Stimulated activated CD4-positive, alpha-beta T cell treated with anti-CD3 and anti-CD28 coated beads, TNF-alpha, amount 100 ng/mL, for 24 hours (primary cell): ENCODE measurements at places on chromosomes 2 and 18.

DNA sequence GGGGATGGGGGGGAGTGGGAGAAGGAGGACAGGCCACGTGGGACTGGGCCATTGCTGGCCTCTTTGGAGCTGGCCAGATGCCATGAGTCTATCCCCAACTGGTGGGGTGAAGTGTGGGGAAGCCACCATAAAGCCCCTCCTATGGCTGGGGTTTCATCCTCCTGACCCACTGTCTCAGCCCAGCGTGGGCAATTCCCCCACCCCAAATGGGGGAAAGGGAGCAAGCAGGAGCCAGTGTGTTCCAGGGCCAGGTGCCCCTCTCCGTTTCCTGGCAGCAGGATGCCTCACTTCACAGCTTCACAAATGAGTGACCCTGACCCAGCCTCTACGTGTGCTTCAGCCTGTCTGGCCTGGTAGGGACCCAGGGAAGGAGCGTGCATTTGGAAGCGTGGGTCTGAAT lies 474.7 kb upstream of the HS6ST1 start:
- no peak for DNase-seq

GRCh38 chr2:107804608-107805498 lies 21.8 kb upstream of the RGPD4 start:
- DNase-seq, result no peak

GRCh38 chr2:65057391-65058052 lies 1.3 kb downstream of the CEP68 start:
- DNase-seq, result no peak

GRCh38 chr2:187017438-187017837 lies 168.5 kb upstream of the ZSWIM2 start:
- DNase-seq, result no peak

DNA sequence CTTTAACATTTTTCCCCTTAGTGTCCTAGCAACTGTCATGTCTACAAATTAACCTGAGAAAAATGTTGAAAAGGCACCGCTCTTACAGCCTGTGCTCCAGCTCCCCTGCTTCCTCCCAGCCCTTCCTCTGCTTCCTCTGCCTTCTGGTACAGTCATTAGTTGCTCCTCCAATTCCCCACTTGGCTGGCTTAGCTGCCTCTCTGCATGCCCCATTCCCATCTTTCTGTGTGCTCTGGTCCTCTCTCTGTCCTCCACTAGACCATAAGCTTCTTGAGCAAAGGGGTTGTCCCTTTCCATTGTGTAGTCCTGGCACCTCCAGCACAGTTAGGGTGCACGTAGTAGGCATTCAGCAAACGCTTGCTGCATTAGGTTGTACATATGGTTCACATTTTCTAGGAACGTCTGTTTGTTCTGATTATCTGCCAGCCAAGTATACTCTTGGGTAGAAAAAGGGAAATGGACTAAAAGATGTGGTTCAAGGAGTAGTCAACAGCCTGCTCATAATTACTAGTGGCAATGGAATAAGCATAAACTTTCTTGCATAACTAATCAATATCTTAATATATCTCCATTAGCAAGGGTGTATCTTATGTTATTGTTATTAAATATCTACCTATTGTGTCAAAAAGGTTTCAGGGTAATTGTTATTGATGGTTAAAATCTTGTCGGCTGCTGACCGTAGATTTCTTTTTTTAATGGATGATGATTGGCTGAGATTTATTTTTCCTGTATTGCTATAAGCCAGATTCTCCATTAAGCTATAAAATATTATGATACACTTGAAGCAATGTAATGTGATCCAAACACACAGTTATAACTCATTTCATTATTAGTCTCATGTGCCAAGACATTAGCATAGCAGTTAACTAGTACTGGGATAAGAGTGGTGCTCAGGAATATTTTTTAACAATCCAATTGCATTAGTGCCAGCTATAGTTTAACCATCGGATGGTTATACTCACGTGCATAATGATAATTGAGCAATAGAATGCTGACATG lies 340.1 kb downstream of the SLC4A3 start:
- DNase-seq, result no peak

DNA sequence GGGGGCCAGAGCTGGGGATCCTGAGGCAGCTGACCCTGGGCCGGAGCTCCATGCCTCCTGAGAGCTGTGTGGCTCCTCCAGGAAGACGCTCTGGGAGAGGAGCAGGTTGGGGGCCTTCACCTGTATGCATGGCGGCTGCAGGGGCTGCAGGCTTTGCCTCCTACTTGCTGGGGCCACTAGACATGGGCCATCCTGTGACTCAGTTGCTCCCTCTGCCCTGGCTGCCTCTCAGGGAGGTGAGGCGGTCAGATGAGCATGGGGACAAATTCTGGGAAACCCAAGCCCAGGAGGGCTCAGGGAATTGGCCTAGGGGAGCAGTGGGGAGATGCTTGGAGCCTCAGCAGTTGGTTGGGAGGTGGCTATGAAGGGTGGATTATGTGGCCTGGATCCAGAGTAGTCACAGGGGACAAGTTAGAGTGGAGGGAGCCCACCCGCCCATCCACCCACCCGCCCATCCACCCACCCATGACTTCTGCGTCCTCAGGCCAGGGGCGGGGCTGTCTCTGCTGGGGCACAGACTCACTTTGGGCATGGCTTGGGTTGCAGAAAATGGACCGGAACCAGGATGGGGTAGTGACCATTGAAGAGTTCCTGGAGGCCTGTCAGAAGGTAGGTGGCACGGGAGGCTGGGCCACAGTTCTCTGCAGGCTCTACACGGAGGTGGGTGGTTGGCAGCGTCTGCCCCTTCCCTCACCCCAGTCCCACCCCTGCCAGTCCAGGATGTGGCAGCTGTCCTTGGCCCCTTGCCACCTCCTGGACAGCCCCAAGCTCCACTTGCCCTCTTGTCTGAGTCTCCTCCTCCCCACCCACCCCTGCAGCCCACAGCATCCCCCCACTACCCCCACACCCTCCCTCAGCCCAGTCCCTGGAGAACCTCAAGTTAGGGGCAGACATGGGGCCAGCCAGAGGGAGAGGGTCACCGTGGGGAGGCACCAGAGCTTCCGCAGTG lies 19.5 kb upstream of the FAHD2A start:
- DNase-seq, result no peak

GRCh38 chr18:25289001-25289631 lies 62.9 kb downstream of the ZNF521 start:
- no peak for DNase-seq

DNA sequence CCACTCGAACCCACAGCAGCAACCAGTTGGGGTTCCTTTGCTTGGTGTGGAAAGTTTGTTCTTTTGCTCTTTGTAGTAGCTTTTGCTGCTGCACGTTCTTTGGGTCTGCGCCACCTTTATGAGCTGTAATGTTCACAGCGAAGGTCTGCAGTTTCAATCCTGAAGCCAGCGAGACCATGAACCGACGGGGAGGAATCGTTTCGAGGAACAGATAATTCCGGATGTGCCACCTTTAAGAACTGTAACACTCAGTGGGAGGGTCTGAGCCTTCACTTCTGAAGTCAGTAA lies 14.3 kb downstream of the GPR17 start:
- DNase-seq, result no peak

DNA sequence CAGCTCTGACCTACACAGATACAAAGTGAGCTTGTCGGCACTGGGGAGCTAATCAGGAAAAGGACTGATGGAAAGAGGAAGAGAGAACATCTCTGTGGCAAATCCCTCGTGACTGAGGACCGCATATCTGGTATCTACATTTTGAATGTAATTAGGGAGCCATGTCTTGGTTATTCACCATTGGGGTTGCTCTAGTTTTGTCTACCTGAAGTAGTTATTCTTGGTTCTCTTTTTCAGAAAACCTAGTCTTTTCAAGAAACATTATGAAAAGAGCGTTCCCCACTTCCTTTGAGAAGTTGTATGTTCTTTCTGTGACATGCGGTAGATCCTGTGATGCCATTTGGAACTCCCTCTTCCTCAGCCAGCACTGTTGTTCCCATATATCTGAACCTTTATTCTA lies 104.4 kb downstream of the DOCK10 start:
- no peak for DNase-seq

- no peak for DNase-seq
These were observed 44.0 kb downstream of the ARHGEF33 start for GRCh38 chr2:38933653-38934052.

- no peak for DNase-seq
These were observed 187.0 kb downstream of the OSR1 start for GRCh38 chr2:19171409-19171808.

DNA sequence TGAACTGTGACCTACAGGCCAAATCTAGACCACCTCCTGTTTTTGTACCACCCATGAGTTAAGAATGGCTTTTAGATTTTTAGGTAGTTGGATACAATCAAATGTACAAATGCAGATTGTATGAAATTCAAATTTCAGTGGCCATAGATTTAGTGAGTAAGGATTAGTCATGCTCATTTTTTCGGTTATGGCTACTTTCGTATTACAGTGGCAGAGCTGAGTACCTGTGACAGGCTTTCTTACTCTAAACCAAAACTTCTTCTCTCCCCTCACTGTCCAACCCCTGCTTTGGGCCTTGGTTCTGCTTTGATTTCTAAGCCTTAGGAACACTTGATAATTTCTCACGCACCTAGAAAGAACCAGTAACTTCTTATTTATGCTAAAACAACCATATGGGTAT lies 82.1 kb downstream of the CDC42EP3 start:
- DNase-seq, result no peak

DNA sequence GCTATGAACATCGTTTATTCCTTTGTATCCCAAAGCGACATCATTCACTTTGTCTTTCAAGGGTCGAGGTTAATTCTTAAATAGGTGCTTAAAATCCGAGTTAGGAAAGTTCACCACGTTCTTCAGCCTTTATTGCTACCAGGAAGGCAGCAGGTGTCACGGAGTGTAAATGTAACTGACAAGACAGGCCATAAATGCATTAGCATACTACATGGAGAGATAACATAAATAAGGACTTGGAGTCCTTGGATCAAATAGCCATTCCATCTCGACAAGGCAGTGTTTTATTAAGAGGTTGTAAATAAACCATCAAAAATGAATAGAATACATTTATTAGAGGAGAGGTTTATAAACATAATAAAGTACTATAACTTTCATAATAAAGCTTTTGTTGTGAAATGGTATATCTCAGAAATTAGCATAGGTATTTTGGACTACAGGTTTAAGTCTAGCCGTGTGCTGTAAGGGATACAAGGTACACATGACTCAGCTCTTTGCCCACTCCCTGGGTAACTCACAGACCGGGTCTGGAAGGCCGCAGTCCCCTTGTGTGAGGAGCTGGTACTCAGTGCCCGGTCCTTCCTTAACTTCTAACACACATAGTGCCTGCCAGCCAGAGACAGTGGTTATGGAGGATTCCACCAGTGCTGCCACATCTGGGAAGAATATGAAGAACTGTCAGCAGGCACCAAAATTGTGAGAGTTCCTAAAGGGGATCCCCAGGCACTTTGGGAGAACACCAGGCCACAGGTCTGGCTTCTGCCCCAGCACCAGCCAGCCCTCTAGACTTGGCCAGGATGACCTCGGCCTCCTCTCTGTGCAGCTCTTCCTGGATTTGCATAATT lies 29.4 kb downstream of the CAPN13 start:
- no peak for DNase-seq

- no peak for DNase-seq
These were observed 17.6 kb downstream of the RAMP1 start for GRCh38 chr2:237876951-237877491.

DNA sequence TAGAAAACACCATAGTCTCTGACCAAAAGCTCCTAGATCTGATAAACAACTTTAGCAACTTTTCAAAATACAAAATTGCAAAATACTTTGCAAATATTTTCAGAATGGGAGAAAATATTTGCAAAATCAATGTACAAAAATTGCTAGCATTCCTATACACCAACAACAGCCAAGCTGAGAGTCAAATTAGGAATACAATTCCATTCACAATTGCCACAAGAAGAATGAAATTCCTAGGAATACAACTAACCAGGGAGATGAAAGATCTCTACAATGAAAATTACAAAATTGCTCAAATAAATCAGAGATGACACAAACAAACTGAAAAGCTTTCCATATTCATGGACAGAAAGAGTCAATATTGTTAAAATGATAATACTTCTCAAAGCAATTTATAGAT lies 327.0 kb upstream of the ZC3H15 start:
- DNase-seq, result no peak

GRCh38 chr2:79114797-79115494 lies 5.3 kb upstream of the REG1A start:
- no peak for DNase-seq

DNA sequence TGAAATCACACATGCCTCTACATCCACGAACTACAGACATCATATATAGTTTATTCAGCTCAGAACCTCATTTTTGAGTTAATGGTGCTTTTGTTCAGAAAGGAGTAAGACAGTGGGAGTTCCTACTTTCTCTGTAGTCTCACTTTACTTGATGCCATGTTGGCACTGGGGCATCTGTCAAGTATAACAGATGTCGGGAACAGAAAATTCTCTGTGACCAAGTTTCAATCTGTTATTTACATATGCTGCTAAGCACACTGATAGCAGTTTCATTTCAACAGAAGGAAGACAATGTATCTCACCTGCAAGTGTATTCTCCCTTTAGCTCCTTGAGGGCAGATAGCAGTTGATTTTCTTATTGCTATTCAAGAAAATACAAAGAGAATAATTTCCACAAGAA lies 774.1 kb downstream of the METTL4 start:
- DNase-seq, result no peak

DNA sequence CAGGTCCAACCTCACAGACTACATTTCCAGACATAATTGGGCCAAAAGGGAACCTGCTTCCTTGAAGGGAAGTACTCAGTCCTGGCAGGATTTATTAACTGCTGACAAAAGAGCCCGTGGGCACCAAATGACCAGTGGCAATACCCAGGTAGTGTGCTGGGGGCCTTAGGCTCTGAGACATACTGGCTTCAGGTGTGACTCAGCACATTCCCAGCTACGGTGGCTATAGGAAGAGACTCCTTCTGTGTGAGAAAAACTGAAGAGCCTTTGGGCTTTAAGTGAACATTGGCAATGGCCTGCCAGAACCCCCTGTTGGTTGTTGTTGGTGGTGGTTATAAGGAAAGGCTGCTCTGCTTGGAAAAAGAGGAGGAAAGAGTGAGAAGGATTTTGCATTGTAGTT lies 401.8 kb downstream of the KCNJ3 start:
- DNase-seq, result no peak

- no peak for DNase-seq
These were observed 442.3 kb upstream of the RGPD4 start for GRCh38 chr2:107384422-107384821.

- no peak for DNase-seq
These were observed 533.2 kb upstream of the TNP1 start for GRCh38 chr2:217392930-217393584.

- DNase-seq, result no peak
These were observed 45.6 kb upstream of the SLC1A4 start for GRCh38 chr2:64943387-64944150.
